Neural crest cell (in vitro differentiated cells): ENCODE measurements at places on chromosomes 5 and 9. TPM values are rescaled to one million over a fixed set of nuclear protein-coding genes. Genes with fewer than 3 reads are reported as not detected.
A peak's percentile ranks its signal among the peaks of the same experiment; 100 is the strongest.

- DNase-seq = no peak
These were observed 207.4 kb downstream of the ARRDC3 start for GRCh38 chr5:91175708-91176107.

DNA sequence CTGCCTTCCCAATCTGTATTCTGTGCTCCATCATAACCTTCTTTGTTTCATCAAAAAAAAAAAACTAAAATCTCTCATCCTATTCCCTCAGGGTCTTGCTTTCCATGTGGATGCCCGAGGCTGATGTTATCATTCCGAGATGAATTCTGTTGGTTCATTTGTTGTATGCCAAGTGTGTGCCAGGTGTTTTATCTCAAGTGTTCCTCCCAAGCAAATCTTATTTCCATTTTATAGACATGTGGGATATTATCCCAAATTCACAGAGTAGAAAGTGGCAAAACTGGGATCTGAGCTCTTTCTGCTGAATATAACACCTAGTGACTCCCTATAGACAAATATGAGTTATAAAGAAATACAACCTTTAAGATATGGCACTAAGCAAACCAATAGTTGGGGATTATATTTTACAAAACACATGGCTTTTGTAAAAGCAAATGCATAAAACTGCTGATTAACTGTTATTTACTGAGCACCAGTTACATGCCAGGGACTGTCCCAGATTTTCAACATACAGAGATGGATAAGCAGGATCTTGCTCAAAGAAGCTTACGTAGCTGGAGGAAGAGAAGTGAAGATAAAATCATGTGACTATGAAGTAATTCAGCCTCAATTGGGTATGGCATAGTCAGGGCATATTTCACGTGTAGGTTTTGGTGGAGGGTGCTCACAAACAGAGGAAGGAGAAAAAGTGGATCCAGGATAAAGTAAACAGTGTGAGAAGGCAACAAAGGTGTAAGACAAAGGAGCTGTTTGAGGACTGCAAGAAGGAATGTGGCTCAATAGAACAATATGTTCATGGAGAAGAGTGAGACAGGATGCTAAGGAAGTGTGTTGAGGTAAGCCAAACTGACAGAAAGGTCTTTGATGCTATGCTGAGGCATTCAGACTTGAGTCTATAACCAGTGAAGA is 143.3 kb upstream of the ADAMTSL1 start:
- no peak for DNase-seq

DNA sequence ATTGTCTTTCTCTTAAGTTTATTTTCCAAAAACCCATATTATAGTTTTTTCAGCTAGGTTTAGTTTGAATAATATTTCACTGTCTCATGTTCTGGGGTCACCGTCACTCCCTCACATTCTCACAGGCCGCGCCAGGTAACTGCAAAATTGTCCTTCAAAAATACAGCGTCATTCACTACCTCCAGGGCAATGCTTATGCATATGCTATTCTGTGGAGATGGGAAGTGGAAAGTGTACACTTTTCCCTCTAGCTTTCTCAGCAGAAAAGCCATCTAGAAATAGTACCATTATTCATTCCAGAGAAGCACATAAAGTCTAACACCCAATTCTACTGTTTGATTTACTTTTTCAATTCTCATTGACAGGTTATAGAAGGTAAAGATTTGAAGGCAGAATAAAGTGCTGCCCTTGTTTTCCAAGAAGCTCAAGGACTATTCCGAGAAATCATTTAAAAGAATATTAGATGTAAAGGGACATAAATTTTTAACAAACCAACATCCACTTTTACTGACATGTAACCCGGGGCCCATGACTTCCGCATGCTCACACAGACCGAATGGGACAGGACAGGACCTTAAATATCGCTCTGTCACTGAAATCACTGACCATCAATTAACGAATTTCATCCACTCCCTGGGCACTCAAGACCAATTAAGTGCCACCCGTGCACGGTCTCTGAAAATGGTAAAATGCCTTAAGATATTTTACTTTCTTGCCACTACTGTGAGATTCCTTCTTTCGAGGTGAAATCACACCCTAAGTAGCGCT is 720 bp downstream of the NUDT12 start:
- no peak for DNase-seq

GRCh38 chr5:57243286-57244137 is 69.7 kb downstream of the GPBP1 start:
- no peak for DNase-seq

ROR2 gene
- total RNA-seq = 12.4 and 14.9 TPM in 2 replicates

DNA sequence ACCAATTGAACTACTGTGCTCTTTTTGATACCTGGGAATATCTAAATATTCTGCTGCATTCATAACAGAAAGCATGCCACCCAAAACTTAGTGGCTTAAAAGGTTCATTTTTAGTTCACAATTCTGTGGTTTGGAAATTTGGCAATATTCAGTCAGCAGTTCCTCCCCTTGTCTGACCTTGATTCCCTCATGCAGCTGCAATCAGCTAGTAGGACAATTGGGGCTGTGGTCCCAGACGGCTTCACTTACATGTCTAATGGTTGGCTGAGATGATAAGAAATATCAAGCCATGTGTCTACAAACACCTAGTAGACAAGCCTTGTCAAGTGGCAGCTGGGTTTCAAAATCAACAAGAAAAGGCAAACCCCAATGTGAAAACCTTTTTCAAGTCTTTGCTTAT is 51.3 kb downstream of the ANXA1 start:
- DNase-seq = no peak

PKD2L2 gene
- not detected in 2 replicates for total RNA-seq

WDR31 gene
- 3.5 and 3.6 TPM in 2 replicates for total RNA-seq

DNA sequence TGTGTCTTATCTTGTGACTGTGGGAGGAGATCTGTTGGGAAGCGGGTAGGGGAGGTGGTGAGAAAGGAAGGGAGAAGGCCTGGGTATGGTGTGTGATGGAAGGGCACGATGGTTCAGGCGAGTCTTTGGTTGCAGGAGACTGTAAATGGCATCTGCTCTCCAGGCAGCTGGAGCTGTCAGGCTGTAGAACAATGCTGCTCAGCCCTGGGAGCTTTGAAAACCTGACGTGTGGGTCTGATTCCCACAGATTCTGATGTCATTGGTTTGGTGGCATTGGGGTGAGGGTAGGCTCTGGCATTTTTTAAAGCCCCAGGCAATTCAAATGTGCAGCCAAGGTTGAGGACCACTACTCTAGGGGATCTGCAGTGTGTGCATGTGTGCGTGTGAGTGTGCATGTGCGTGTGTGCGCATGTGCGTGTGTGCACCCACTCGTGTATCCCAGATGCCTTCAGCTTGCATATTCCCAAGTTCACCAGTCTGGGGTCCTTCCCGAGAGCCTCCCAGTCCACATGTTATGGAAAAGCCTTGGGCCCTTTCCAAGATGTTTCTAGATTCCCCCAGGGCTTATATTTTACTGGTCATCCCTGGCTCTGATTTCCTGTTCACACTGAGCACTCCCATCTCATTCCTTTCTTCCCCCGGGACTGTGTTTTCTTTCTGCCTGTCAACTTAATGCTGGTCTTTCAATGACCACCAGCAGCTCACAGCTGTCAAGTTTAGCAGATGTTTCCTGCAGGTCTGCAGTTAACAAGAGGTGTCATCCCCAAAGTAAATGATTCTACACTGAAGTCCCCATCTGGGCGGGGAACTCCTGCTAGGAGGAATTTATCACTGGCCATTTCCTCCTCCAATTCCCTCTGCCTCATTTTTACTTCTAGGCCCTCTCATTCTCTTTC is 34.0 kb downstream of the BOD1 start:
- DNase-seq = no peak

GRCh38 chr9:14313378-14313940 is 482 bp downstream of the NFIB start:
- DNase-seq = peak; percentile 23

- DNase-seq = no peak
These were observed 23.8 kb upstream of the TDRD7 start for GRCh38 chr9:97387936-97388684.

GRCh38 chr5:4659851-4660250 is 480.3 kb upstream of the ADAMTS16 start:
- DNase-seq = no peak

- DNase-seq = no peak
These were observed 432.4 kb upstream of the SMC2 start for GRCh38 chr9:103661663-103662062.

GRCh38 chr9:115400796-115401195 is 282.8 kb upstream of the TNC start:
- no peak for DNase-seq

DNA sequence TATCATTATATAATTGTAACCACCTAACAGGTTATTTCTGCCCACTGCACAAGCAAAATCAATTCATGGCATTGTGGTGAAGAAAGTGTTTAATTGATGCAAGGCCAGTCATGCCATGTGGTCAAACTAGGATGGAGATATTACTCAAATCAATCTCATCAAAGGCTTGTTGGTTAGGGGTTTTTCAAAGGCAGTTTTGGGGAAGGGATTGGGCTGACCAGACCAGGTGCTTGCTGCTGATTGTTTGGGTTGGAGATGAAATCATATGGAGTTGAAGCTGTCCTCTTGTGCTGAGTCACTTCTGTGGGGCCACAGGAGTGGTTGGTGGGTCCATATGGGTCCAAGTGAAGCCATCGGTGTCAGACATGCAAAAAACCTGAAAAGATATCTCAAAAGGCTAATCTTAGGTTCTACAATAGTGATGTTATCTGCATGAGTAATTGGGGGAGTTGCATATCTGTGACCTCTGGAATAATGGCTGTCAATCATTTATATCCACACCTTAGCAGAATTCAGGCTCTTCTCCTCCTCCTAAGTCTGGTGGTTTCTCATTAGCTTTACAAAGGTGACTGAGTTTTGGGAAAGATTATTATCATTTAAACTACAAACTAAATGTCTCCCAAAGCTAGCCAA is 44.9 kb downstream of the HMGCS1 start:
- no peak for DNase-seq
